Activated T-helper 1 cell treated with anti-CD3 and anti-CD28 coated beads, Interleukin-12 subunit alpha, Interleukin-12 subunit beta, Interleukin-2, Interleukin-4 antibody, amounts not matched to agents 30 ng/mL and 10 ng/mL and 1 ng/mL, durations not matched to agents 14 hours and 24 hours and 36 hours (primary cell): ENCODE measurements at places on chromosomes 12 and 14.

DNA sequence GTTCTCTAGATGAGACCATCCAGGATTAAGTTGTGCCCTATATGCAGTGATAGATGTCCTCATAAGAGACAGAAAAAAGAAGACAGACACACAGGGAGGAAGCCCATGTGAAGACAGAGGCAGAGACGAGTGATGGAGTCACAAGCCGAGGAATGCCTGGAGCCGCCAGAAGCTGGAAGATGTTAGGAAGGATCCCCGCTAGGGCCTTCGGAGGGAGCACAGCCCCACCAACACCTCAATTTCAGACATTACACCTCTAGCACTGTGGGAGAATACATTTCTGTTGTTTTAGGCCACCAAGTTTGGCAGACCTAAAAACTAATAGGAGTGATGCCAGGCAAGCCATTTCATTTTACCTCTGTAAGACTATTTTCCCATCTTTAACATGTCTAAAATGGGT lies 458.5 kb downstream of the MED13L start:
- H3K4me1 ChIP-seq, result no peaks in the 10 kb centered on the region
- no peak overlapping the region for H3K4me3 ChIP-seq
- no peaks in the 10 kb centered on the region for H3K36me3 ChIP-seq

GRCh38 chr12:116226026-116226425 lies 51.5 kb downstream of the MED13L start:
- H3K27ac ChIP-seq, result no peak overlapping the region
- peaks cover 8% of the 10 kb centered on the region for H3K36me3 ChIP-seq
- H3K4me1 ChIP-seq, result peaks cover 8% of the 10 kb centered on the region
- no peaks in the 10 kb centered on the region for H3K27me3 ChIP-seq

- no peaks in the 10 kb centered on the region for H3K4me1 ChIP-seq
- no peak overlapping the region for H3K4me3 ChIP-seq
- no peak overlapping the region for H3K27ac ChIP-seq
- no peak for DNase-seq
Measured at GRCh38 chr12:54879150-54879549, 24.8 kb downstream of the MUCL1 start.

DNA sequence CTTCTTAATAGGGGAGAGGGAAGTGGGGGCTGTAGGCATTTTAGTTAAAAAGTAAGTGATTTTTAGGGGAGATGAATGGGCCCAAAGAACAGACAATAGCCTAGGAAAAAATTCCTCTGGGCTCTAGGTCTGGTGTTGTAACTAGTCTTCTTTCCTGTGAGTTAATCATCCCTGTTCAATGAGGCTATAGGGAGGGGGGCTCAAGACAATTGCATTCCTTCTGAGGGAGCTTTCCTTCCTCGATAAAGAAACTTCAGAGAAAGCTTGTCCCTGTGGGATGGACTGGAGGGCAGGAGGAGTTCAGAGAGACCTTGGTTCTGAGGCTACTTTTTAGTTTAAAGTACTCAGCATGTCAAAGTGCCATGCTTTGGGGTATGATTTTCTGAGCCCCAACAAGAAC lies 127.2 kb downstream of the BBS10 start:
- no peaks in the 10 kb centered on the region for H3K27me3 ChIP-seq
- H3K4me1 ChIP-seq, result no peaks in the 10 kb centered on the region
- H3K36me3 ChIP-seq, result no peaks in the 10 kb centered on the region
- H3K4me3 ChIP-seq, result no peak overlapping the region
- no peak for DNase-seq
- H3K27ac ChIP-seq, result no peak overlapping the region

GRCh38 chr12:98719515-98720504 lies 74.7 kb downstream of the APAF1 start:
- no peak for DNase-seq
- no peak overlapping the region for H3K4me3 ChIP-seq
- H3K4me1 ChIP-seq, result peaks cover 7% of the 10 kb centered on the region
- H3K27ac ChIP-seq, result no peak overlapping the region
- peaks cover 32% of the 10 kb centered on the region for H3K36me3 ChIP-seq

DNA sequence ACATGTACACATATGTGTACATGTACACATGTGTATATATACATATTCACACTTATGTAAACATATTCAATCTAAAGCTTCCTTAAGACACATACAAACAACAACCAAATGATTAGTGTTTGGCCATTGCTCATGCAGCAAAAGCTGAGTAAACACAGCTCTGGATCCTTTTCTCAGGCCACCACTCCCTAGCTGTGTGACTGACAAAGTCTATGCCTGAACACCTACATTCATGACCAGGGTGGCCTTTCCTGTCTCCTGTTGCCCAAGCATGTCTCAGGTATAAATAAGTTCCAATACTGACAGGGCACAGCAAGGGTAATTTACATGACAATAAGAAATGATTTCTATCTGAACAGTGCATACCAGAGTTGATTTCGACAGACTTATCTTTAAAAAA lies 1.4 kb upstream of the PTPRO start:
- H3K4me3 ChIP-seq, result no peak overlapping the region
- no peak for DNase-seq
- H3K27ac ChIP-seq, result no peak overlapping the region
- H3K4me1 ChIP-seq, result no peaks in the 10 kb centered on the region
- peaks cover 20% of the 10 kb centered on the region for H3K27me3 ChIP-seq

GRCh38 chr12:18261906-18262305 lies 588 bp downstream of the PIK3C2G start:
- H3K4me1 ChIP-seq, result no peaks in the 10 kb centered on the region
- no peaks in the 10 kb centered on the region for H3K27me3 ChIP-seq
- no peak overlapping the region for H3K4me3 ChIP-seq
- DNase-seq, result no peak

DNA sequence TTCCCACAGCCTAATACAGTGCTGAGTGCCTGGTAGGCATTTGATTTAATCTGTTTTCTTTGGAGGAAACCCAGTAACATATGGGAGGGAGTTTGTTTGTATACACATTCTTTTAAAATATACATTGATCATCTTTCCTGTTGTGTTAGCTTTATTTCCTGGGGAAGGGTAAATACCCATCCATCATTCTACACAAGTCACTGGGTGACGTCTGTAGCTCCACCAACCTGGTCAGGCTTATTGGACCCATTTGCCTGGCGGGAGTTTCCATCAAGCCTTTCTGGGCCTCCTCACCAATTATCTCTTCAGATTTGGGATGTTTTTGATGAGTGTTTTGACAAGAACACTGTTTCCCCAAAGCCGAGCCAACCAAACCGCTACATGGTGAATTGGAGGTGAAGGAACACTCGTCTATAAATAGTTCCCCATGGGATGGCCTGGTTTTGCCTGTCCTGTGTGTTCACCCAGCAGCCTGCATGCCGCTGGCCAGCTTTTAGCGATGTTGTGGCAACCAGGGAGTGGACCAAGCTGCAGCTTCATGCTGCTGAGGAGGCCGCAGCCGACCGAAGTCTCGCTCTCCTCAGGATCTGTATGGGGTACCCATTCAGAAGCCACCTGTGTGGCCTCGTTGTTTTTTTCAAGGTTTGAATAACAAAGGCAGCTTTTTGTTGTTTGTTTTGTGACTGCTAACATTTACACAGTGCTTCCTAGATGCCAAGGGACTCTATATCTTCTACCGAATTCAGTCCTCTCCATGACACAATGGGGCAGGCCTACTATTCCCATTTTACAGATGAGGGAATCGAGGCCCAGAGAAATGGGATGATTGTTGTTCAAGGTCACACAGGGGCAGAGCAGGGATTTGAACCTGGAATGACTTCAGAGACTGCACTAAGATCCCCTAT lies 22.6 kb downstream of the PLXNC1 start:
- no peak overlapping the region for H3K4me3 ChIP-seq
- H3K27ac ChIP-seq, result no peak overlapping the region
- H3K4me1 ChIP-seq, result peaks cover 69% of the 10 kb centered on the region
- peaks cover 2% of the 10 kb centered on the region for H3K27me3 ChIP-seq
- H3K36me3 ChIP-seq, result peaks cover 44% of the 10 kb centered on the region
- no peak for DNase-seq

GRCh38 chr14:106844608-106845285 lies 1318.4 kb downstream of the TMEM121 start:
- DNase-seq, result peak; percentile 39
- peak overlapping the region; percentile 90 for H3K4me3 ChIP-seq
- peak overlapping the region; percentile 56 for H3K27ac ChIP-seq
- peaks cover 39% of the 10 kb centered on the region for H3K27me3 ChIP-seq
- peaks cover 28% of the 10 kb centered on the region for H3K4me1 ChIP-seq

DNA sequence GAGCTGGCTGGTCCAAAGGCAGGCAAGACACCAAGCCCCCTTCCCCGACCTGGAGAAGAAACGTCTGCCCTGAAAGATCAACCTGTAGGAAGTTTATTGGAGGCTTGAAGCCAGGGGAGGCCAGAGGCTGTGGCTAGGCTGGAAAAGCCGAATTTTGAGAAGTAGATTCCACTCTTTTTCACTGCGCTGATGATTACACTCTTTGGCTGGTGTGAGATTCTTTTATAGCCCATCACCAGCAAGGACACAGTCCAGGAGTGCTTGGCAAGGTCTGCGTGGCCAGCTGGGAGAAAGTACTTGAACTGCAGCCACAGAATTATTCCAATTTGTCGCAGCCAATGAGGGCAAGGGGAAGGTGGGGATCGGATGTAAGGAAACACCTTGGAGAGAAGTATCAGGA lies 45.0 kb downstream of the SYNE3 start:
- no peak overlapping the region for H3K4me3 ChIP-seq
- H3K4me1 ChIP-seq, result peaks cover 15% of the 10 kb centered on the region
- DNase-seq, result no peak
- no peaks in the 10 kb centered on the region for H3K27me3 ChIP-seq
- H3K36me3 ChIP-seq, result peaks cover 45% of the 10 kb centered on the region

DNA sequence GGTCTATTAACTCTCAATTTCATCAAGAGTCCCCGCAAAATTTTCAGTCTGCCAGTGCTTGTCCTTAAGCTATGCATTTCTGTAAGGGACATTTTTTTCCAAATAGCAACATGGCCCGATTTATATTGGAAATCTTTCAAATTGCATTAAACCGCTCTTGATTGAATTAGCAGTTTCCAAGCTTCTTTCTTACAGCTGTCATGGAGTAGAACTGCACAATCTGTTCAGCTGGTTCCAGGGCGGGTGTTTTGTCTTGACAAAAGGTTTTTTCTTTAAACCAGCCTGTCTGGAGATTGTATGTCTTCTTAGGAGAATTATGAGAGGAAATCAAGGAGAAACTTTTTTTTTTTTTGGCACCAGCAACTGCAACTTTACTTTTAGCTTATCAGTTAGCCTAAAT lies 185.8 kb downstream of the ALG10B start:
- no peak overlapping the region for H3K4me3 ChIP-seq
- H3K27me3 ChIP-seq, result no peaks in the 10 kb centered on the region
- no peak overlapping the region for H3K27ac ChIP-seq
- DNase-seq, result no peak
- no peaks in the 10 kb centered on the region for H3K36me3 ChIP-seq
- H3K4me1 ChIP-seq, result no peaks in the 10 kb centered on the region

GRCh38 chr12:1614360-1614759 lies 14.7 kb upstream of the WNT5B start:
- no peaks in the 10 kb centered on the region for H3K36me3 ChIP-seq
- DNase-seq, result no peak
- no peak overlapping the region for H3K4me3 ChIP-seq

DNA sequence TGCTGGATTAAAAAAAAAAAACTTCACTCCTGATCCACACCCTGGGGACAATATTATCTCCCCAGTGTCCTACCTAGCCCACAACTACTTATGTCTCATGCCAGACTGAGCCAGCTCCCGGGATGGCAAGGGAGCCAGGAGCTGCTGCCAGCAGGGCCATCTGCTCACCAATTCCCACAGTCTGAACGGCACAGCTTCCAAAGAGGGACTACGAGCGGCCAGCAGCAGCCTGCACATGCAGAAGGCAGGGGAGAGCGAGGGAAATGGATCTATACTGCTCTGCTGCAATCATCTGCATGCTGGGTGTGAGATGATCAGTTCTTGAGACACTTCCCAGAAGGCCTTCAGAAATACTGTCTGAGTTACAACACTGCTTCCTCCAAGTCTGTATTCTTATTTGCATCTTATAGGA lies 11.1 kb downstream of the SSH1 start:
- no peak overlapping the region for H3K4me3 ChIP-seq
- H3K36me3 ChIP-seq, result peaks cover 28% of the 10 kb centered on the region
- H3K4me1 ChIP-seq, result peaks cover 8% of the 10 kb centered on the region

DNA sequence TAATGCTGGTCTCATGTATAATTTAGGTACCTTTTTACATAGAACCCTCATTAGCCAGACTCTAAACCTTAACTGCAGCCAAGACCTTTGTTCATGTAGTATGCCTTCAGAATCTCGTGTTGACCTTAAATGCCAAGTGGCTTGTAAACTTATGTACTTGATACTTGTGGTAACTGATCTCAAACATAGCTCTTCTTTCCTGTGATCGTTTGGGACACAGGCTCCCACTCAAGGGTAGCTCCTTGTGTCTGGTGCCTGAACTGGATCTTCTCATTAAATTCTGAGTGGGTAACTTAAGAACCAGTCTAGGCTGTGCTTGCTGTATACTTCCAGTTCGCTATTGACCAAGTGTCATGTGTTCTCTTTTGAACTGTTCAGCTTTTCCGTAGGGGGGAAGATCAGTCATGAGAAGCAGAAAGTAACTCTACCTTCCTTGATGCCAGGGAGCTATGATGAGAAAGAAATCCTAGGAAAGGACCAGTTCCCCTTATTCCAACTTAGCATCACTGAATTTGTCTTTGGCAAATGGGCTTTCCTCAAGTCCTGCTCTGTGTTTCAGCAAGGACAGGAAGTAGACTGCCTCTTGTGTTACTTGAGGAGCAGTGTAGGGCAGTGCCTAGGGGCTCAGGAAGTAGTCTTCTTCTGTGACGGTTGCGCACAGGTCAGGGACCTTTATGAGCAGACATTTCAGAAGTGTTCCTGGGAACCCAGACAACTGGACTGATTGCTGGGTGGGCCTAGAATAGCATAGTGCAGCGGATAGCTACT lies 2.5 kb downstream of the LGALS3 start:
- H3K4me3 ChIP-seq, result peak overlapping the region; percentile 56
- peaks cover 5% of the 10 kb centered on the region for H3K36me3 ChIP-seq
- H3K4me1 ChIP-seq, result peaks cover 16% of the 10 kb centered on the region
- peaks cover 27% of the 10 kb centered on the region for H3K27me3 ChIP-seq

GRCh38 chr12:5043589-5044419 lies at the start of gene KCNA5:
Gene KCNA5, plus strand, starts transcription at chr12:5043879. Its CDS starts 269 bp downstream, at chr12:5044148.
- H3K27ac ChIP-seq, result no peak within 1 kb of the TSS
- no peak for DNase-seq
- no peaks in the 10 kb centered on the region for H3K36me3 ChIP-seq
- peaks cover 38% of the 10 kb centered on the region for H3K27me3 ChIP-seq
- H3K4me3 ChIP-seq, result no peak within 1 kb of the TSS

- H3K4me3 ChIP-seq, result no peak overlapping the region
- no peaks in the 10 kb centered on the region for H3K4me1 ChIP-seq
- H3K27ac ChIP-seq, result no peak overlapping the region
- H3K36me3 ChIP-seq, result no peaks in the 10 kb centered on the region
Measured at GRCh38 chr14:94615823-94616570, 3.8 kb downstream of the SERPINA3 start.

GRCh38 chr12:7645395-7646177 lies 20.1 kb downstream of the APOBEC1 start:
- peaks cover 5% of the 10 kb centered on the region for H3K27me3 ChIP-seq
- H3K4me1 ChIP-seq, result peaks cover 6% of the 10 kb centered on the region
- no peaks in the 10 kb centered on the region for H3K36me3 ChIP-seq
- no peak overlapping the region for H3K4me3 ChIP-seq
- DNase-seq, result no peak

- no peak overlapping the region for H3K27ac ChIP-seq
Measured at GRCh38 chr14:103698380-103699260, 16.6 kb downstream of the XRCC3 start.
